ENCODE measurements at places on chromosomes 5 and 9. TPM values are rescaled to one million over a fixed set of nuclear protein-coding genes. Genes with fewer than 3 reads are reported as not detected.

TAF11L10 gene
- not detected for total RNA-seq

CD72 gene
- 1.8 TPM for total RNA-seq

FBP1 gene
- 20.3 TPM for total RNA-seq

FOXD4 gene
- total RNA-seq = 0.40 TPM

CHSY3 gene
- total RNA-seq = 3.2 TPM

EDIL3 gene
- 4.1 TPM for total RNA-seq

SPATA31A7 gene
- total RNA-seq = not detected

RANBP3L gene
- total RNA-seq = 15.8 TPM

GLRA1 gene
- not detected for total RNA-seq

MZB1 gene
- not detected for total RNA-seq

GRCh38 chr5:38424148-38425060 lies 132.0 kb downstream of the LIFR start:
- DNase-seq = no peak
- H3K36me3 ChIP-seq = no peaks in the 10 kb centered on the region
- H3K27me3 ChIP-seq = no peaks in the 10 kb centered on the region
- H3K4me1 ChIP-seq = no peaks in the 10 kb centered on the region
- H3K27ac ChIP-seq = no peak overlapping the region
- H3K4me3 ChIP-seq = no peak overlapping the region

- no peak overlapping the region for H3K27ac ChIP-seq
- H3K27me3 ChIP-seq = no peaks in the 10 kb centered on the region
Observed at GRCh38 chr5:8226148-8226547, 357.2 kb downstream of the MTRR start.

- H3K36me3 ChIP-seq = no peaks in the 10 kb centered on the region
- no peak overlapping the region for H3K4me3 ChIP-seq
- DNase-seq = no peak
Observed at GRCh38 chr9:99309141-99309939, 87.3 kb downstream of the SEC61B start.

DNA sequence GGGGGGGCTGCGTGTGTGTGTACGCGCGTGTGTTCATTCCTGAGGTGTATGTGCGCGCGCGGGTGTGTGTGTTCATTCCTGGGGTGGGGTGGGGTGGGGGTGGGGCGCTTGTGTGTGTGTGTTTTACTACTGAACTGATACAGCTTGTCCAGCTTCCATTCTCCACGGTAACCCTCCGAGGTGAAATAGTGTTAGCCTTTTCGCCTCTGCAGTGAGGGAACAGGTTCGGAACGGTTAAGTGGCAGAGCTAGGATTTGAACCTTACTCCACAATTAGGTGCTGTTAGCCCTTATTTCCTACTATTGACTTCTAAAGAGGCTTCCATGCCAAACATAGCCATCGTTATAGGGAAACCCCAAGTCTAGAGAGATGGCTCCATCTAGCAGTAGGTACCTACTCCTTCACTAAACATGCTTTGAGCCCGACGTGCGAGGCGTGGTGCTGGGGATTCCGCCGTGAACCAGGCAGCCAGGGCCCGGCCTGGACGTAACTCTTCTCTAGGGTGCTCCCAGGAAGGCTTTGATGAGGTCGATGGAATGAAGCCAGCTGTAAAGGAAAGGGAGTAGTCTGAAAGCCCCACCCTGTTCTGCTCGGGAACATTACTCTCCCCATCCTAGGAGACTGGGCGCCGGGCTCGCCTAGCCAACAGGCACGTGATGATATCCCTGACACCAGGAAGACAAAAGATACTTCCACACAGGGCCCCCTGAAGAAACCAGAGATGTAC lies 782 bp upstream of the SKP1 start:
- H3K4me1 ChIP-seq = peaks cover 29% of the 10 kb centered on the region
- peak overlapping the region; percentile 85 for H3K4me3 ChIP-seq
- peaks cover 8% of the 10 kb centered on the region for H3K36me3 ChIP-seq

DNA sequence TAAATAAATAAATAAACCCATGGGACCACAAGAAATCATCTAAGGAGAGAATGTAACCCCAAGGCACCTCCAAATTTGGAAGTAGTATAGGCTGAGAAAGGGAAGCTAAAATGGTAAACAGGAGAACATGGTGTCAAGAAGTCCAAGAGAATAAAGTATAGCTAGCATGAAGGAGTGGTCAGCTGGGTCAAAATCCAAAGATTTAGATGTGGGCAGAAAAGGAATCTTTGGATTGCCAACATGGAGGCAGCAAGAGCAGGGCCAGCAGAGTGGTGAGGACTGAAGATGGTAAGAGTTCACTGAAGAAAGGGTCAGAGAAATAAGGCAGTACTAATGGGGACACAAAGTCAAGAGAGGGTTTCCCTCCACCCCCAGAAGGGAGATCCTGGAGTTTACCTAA lies 53.0 kb downstream of the TSSK1B start:
- H3K27me3 ChIP-seq = no peaks in the 10 kb centered on the region
- DNase-seq = no peak
- H3K36me3 ChIP-seq = no peaks in the 10 kb centered on the region
- H3K4me3 ChIP-seq = no peak overlapping the region

DNA sequence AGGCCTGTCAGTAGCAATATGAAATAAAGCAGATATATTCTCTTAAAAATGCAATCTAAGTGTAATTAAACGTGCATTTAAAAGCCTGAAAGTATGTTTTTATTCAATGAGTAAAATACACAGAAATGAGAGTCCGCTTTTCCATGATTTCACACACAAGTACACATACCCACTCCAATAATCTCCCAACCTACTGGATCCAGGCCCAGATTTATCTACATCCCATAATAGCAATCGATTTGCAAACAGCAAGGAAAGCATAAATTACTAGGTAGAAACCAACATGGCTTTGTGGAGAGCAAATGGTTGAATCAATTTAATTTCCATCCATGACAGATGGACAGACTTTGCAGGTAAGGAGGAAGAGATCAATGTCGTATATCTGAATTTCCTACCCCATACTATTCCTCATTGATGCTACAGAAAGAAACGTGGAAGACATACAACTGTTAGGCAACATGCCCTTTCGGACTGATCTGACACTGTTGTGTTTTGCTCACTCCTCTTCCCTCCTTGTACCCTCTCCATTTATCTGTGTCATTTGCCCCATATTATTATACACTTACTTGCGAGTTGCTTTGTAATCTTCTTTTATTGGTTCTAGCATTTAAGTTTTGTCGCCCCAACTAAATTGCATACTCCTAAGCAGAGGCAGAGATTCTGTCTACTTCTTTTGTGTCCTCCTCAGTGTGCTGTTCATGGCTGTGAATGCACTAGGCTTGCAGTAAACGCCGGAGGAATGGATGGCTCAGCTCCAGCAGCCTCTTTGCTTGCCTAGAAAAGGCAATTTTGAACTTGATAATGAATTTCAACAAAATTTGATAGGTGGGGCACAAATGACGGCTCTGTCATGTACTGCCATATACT lies 133.6 kb downstream of the NFIB start:
- H3K36me3 ChIP-seq = no peaks in the 10 kb centered on the region
- peak overlapping the region; percentile 29 for H3K27ac ChIP-seq
- peak; percentile 53 for DNase-seq
- H3K4me1 ChIP-seq = peaks cover 29% of the 10 kb centered on the region

GRCh38 chr5:113507601-113508000 lies 5.9 kb upstream of the YTHDC2 start:
- H3K4me1 ChIP-seq = no peaks in the 10 kb centered on the region
- no peak overlapping the region for H3K4me3 ChIP-seq
- no peak for DNase-seq
- no peak overlapping the region for H3K27ac ChIP-seq
- H3K27me3 ChIP-seq = no peaks in the 10 kb centered on the region

DNA sequence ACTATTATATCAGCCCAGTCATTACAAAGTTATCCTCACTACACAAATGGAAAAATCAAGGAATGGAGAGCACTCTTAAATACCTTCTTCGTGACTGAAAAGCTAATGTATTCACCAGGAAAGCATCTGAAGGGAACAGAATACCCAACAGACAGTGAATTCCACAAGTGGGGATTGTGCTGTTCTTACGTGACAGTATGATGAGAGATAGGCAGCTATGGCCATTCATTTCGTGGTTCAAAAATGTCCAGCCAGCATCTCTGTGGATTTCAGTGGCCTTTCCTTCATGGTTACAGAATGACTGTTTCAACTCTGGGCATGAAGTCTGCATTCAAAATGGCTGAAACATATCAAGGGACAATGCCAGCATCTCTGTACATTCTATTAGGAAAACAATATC lies 323.8 kb downstream of the PRELID2 start:
- no peaks in the 10 kb centered on the region for H3K36me3 ChIP-seq
- no peak overlapping the region for H3K4me3 ChIP-seq
- no peak overlapping the region for H3K27ac ChIP-seq
- H3K4me1 ChIP-seq = no peaks in the 10 kb centered on the region
- no peaks in the 10 kb centered on the region for H3K27me3 ChIP-seq

DNA sequence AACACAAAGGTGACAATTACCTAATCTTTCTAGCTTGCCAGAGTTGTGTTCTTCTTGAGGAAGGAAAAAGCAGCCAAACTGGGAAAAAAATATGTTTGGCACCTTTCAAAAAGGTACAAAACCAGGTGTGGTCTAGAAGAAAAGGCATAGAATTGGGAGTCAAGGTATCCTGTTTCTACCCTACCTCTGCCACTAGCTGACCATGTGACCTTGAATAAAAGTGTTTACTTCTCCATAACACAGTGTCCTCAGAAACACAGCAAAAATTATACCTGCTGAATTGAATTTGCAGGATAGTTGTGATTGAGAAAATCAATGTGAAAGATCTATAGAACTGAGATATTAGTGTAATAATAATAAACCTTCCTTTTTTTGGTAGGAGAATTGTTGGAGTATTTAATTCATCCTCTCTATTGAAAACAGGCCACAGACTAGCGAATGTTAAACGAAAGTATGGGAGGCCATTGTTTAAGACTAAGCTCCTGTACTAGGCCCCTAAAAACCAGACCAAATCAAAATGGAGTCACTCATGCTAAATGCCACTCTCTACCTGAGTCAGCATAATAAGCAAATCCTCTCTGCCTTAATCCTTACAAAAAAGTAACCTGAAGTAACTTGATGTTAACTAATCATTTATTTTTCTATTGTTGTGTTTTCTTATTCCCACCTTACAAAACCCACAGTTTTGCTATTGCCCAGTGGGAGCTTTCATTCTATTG lies 12.6 kb downstream of the CYFIP2 start:
- no peak for DNase-seq
- no peaks in the 10 kb centered on the region for H3K4me1 ChIP-seq
- H3K4me3 ChIP-seq = no peak overlapping the region

GRCh38 chr5:37658440-37658839 lies 181.4 kb downstream of the GDNF start:
- no peaks in the 10 kb centered on the region for H3K27me3 ChIP-seq
- no peaks in the 10 kb centered on the region for H3K36me3 ChIP-seq
- no peak overlapping the region for H3K4me3 ChIP-seq
- DNase-seq = no peak
- H3K27ac ChIP-seq = no peak overlapping the region

GRCh38 chr9:126985870-126986498 lies 71.4 kb downstream of the RALGPS1 start:
- DNase-seq = no peak
- no peaks in the 10 kb centered on the region for H3K4me1 ChIP-seq
- no peak overlapping the region for H3K27ac ChIP-seq
- H3K36me3 ChIP-seq = no peaks in the 10 kb centered on the region

DNA sequence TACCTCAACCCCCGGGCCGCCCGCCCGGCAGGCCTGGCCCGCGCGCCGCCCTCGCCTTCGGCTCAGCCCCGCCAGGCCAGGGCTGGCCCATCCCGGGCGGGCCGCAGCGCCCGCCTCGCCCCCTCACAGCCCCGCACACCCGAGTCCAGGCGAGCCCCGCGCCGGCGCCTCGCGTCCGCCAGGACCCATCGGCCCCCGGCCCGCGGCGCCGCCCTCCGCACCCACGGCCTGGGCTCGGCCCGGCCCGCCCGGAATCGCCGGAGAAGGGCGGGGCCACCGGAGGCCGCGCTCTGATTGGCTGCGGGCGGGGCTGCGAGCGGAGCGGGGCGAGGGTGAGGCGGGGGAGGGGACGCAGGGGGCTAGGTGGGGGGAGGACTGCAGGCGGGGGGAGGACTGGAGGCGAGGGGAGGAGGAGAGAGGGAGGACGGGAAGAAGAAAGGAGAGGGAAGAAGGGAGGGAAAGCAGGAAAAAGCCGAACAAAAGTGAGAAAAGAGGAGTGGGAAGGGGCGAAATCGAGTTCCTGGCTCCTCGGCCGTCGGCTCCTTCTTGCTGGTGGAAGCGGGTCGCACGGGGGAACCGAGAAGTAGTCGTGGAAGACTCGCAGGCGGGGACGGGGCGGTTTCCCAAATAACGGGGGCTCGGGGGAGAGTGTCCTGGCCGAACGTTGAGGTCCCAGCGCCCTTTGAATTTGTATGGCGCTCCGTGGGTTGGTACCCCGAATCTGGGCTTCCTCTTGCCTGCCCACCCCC lies 472 bp upstream of the UBTD2 start:
- no peaks in the 10 kb centered on the region for H3K36me3 ChIP-seq
- no peaks in the 10 kb centered on the region for H3K27me3 ChIP-seq
- H3K27ac ChIP-seq = peak overlapping the region; percentile 20
- peak overlapping the region; percentile 34 for H3K4me3 ChIP-seq
- DNase-seq = peak; percentile 82

DNA sequence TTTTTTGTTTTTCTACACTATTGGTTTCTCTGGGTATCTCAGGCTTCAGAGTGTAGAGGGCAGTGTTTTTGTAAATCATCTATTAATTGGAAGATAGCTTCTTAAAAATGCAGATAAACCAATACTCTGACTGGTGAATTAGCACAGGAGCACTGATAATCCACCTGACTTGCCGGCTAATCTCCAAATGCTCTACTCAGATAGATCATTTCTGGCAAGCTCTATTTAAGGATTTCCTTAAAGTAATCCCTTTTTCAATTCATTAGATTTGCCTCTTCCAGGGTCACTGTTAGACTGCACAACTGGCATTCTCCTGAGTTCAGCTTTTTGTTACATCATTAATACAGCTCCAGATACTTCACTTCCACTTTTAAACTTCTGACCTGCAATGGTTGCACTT lies 1390.3 kb upstream of the NUDT12 start:
- H3K4me3 ChIP-seq = no peak overlapping the region
- DNase-seq = no peak
- H3K27me3 ChIP-seq = no peaks in the 10 kb centered on the region
- no peak overlapping the region for H3K27ac ChIP-seq
- H3K36me3 ChIP-seq = no peaks in the 10 kb centered on the region

GRCh38 chr9:20256284-20256948 lies 365.9 kb downstream of the MLLT3 start:
- no peak for DNase-seq
- no peaks in the 10 kb centered on the region for H3K36me3 ChIP-seq
- no peaks in the 10 kb centered on the region for H3K27me3 ChIP-seq

DNA sequence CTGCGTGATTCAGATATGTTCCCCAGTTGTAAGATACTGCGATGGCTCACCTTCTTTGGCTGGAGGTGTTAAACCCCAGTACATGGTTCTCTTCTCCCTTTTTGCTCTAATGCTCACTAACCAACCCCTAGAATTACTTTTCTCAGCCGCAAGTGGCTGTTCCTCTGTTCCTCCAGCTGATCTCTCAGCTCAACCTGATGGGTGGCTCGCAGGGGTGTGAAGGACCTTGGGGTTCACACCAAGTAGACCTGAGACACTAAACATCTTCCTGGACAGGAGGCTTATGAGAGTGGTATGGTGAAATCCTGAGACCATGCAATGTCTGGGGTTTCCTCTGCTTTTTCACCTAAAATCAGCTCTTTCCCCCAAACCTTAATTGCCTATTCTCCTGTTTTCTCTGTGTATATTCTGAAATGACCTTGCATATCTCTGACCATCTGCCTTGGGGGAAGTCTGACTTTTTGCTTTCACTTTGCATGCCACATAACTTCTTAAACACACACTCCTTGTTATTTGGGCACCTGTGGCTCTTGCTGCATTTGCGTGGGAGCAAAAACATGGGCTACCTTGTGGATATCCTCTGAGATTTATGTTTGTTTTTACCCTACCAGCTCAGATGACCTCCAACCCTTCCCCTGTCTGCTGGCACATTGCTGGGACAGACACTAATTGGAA lies 15.9 kb upstream of the IFNA14 start:
- no peaks in the 10 kb centered on the region for H3K4me1 ChIP-seq
- no peaks in the 10 kb centered on the region for H3K27me3 ChIP-seq
- no peak overlapping the region for H3K4me3 ChIP-seq
- no peak for DNase-seq
- H3K36me3 ChIP-seq = no peaks in the 10 kb centered on the region
